ENCODE measurements at places on chromosomes 5 and 9. TPM values are rescaled to one million over a fixed set of nuclear protein-coding genes. Genes with fewer than 3 reads are reported as not detected.

GRCh38 chr5:143235423-143235822 is 168.1 kb downstream of the NR3C1 start:
- DNase-seq = no peak

Gene PCDHA11
- 5.8 TPM for total RNA-seq

DNA sequence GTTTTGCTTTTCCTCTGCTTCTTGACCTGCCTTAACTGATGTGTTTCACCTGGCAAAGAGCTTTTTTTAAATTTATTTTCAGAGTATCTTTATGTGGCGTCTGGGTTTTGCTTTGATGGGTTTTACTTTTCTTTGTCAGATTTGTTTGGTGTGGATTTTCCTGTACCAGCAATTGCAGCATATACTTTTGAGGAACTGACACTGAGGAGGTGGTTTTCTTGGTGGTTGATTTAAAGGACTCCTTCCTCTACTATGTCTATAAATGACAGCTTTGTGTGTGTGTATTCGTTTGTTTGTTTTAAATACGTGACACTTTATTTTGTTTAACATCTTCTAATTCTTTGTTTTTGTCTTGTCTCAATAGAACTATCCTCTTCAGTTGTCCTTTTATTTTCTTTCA is 1071.9 kb upstream of the ARRDC3 start:
- no peak for DNase-seq

Gene PTGDS
- 2.9 TPM for total RNA-seq

DNA sequence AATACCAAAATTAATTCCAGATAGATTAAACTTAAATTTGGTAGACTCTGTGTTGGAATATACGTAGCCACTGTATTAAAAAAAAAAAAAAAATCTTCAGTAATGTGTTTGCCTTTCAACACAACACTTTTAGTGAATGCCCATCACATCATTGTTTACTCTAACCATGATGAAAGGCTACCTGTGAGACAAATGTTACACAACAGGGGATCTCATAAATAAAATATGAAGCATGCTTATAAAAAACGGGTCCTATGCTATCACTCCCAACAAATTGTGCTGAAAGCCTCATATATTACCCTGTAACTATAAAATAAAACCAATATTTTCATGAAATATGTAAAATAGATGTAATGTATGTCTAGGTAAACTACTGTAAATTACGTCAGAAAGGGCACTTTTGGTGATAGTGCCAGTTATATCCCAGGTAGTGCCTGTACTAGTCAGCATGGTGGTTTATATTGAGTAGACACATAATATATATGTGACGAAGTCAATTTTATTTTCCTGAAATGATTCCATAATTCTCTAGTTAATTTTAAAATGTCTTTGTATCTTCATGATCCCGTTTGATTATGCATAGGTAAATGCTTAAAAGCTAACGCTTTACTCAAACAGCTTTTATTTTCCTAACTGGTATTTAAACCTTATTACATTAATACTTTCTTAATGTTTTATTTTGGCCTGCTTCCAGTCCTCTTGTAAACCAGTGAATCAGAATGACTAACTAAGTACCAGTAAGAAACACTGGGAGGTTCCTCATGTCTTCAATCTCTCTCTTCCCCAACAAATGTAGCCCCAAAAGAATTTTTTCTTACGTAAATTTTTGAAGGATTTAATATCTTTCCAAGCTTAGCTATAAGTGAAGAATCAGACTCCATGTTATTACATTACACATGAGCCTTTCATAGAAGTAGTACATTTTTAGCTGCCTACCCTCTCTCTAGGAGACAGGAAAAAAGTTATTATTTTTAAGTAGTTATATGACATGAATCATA is 420.3 kb downstream of the GABRG2 start:
- DNase-seq = no peak

Gene LIFR
- 13.7 TPM for total RNA-seq

Gene RCL1
- 25.3 TPM for total RNA-seq

DNA sequence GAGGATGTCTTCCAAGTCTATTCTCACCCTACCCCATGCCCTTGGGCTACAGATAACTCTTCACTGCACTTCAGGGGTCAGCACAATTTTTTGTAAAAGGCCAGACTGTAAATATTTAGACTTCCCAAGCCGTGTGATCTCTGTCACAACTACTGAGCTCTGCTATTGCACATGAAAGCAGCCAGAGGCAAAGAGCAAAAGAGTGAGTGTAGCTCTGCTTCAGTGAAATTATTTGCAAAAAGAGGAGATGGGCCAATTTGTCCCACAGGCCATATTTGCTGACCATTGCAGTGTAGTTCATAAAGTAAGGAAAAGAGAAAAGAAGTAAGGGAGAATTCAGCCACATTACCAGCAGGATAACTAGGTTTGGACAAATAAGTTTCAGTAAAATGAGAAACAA is 7.0 kb upstream of the MOCS2 start:
- DNase-seq = no peak

DNA sequence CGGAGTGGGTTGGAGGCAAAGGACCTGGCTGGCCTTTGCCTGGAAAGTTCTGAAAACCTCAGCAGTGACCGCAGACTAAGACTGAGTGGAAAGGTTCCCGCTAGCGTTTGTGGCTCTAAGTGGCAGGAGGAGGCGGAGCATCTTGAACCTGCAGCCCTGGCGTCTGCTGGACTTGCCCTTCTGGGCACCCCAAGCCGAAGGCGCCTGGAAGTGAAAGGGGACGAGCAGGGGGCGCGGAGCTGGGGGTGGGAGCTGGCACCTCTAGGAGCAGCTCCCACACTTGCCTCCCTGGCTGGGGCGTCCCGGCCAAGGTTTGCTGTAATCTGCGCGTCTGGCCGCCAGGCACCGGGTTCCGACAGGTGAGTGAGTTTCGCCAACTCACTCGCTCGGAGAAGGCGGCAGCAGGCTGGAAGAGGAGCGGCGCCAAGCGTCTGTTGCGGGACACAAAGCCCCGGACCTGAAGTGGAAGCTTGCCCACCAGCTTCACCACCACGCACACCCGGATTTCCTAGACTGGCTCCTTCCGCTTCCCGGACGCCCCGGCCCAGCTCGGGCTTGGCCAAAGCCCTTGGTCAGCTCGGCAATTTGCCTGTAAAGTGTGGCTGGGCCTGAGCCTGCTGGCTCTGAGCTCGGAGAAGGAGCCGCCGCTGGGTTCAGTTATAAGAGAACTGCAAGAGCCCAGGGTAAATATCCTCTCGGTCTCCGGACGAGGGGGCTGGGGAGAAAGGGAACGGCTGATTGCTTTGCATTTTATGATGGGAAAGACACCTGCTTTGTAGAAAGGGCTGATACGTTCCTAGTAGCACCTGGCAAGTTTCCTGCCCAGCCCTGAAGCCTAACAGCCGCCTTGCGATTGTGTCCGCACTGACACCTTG is at the start of gene GNA14:
GNA14 (minus strand) TSS at position 89 of the 875 bp plus-strand sequence. CDS start 529 bp downstream, outside the sequence.
- DNase-seq = peak; percentile 75

- no peak for DNase-seq
These were observed 438.9 kb downstream of the ARHGEF28 start for GRCh38 chr5:74064911-74065310.

GRCh38 chr5:108295578-108296368 is 86.1 kb downstream of the FBXL17 start:
- no peak for DNase-seq

Gene ACOT12
- total RNA-seq = not detected
